Activated CD4-positive, alpha-beta T cell treated with anti-CD3 and anti-CD28 coated beads for 36 hours (primary cell): ENCODE measurements at places on chromosomes 16 and 17. TPM values are rescaled to one million over a fixed set of nuclear protein-coding genes. Genes with fewer than 3 reads are reported as not detected.

GRCh38 chr16:49939495-49939894 is 83.6 kb upstream of the ZNF423 start:
- no peak for DNase-seq

DNA sequence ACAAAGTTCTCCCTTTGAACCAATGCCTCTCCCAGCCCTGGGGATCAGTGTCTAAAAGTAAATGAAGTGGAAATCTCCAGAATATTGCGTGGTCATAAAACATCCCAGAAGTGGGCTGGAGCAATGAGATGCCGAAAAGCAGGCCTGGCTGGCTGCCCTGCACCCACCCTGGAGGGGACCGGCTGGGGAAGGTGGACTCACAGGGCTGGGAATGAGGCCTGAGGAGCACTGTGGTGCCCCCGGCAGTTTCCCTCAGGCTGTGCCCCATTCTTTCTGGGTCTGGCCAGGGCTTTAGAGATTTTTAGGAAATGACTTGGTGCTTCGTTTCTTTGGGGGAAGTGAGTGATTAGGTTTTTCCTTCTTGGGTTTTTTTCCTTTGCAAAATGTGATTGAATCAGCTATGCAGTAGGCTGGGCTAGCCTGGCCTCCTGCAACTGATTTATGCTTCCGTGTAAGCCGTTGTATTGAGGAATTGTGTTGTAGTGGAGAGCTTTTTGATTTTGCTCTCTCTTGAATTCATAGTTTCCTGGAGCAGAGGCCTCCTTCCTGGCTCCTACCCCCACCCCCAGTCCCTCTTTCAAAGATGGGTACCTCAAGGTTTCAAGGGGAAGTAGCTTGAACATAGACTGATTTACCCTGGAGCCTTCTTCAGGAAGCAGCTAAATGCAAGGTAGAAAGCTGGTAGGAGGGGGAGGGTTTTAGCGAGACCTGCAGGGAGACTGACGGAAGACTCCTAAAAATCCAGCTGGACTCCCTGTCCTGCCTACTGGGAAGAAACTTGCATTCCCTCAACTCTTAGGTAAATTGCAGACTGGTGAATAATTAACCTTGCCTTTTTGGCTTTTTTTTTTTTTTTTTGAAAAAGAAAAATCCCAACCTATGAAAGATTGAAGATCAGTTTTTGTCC is 170.2 kb downstream of the RAB11FIP4 start:
- no peak for DNase-seq

DNA sequence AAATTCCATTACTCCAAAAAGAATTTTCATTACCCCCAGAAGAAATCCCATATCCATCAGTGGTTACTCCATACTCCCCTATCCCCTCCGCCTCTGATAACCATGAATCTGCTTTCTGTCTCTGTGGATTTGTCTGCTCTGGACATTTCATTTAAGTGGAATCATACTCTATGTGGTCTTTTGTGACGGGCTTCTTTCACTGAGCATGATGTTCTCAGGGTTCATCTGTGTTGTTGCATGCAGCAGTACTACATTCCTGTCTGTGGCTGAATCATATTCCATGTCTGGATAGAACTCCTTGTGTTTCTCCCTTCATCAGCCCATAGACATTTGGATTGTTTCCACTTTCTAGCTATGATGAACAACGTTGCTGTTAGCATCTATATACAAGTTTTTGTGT is 59.5 kb upstream of the IRX3 start:
- no peak for DNase-seq

Gene NKD1
- 1.8 TPM for total RNA-seq

Gene FASN
- total RNA-seq = 239 TPM

GRCh38 chr16:73083271-73083670 is 35.3 kb upstream of the ZFHX3 start:
- no peak for DNase-seq

- DNase-seq = no peak
Observed at GRCh38 chr16:85330694-85331188, 218.5 kb upstream of the CIBAR2 start.

GRCh38 chr17:27663936-27664605 is 33.1 kb downstream of the LGALS9 start:
- DNase-seq = no peak

- DNase-seq = no peak
Observed at GRCh38 chr17:38766341-38766740, 13.8 kb downstream of the PSMB3 start.

GRCh38 chr17:21141331-21141730 is 14.6 kb downstream of the DHRS7B start:
- no peak for DNase-seq

DNA sequence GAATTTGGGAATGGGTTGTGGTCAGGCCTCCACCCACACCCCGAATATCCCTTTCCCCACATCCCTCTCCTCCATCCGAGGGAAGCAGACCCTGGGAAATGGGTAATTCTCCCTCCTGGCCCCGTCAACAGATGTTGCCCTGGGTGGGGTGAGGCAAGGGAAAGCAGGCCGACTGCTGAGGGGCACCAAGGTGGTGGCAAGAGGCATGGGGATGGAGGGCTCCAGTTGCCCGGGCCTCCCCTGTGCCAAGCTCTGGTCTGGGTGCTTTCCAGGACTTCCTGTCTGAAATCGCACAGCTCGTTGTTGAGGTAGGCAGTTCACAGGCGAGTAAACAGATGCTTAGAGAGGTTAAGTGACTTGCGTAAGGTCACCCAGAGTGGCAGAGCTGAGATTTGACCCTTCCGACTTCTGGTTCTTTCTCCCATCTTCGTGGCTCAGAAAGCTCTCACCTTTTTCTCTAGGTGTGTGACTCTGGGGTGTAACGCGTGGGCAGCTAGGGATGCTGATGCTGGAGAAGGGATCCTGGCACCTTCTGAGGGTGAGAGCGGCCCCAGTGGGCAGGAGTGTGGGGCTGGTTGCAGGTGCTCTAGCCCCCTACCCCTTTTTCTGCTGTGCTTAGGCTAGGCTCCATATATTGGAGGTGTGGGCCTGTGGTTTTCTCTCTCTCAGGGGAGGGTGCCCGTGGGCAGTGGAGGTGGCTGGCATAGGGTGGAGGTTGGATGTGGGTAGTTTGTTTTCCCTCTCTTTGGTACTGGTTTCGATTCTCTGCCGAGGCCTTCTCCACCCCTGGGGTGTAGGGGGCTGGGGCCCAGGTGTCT is 17.2 kb downstream of the RARA start:
- DNase-seq = peak; percentile 76

- DNase-seq = no peak
Observed at GRCh38 chr16:17063201-17064139, 407.3 kb downstream of the XYLT1 start.

GRCh38 chr17:73733517-73733916 is 89.3 kb upstream of the SDK2 start:
- no peak for DNase-seq

- DNase-seq = no peak
Observed at GRCh38 chr16:19582050-19582831, 26.7 kb downstream of the VPS35L start.

DNA sequence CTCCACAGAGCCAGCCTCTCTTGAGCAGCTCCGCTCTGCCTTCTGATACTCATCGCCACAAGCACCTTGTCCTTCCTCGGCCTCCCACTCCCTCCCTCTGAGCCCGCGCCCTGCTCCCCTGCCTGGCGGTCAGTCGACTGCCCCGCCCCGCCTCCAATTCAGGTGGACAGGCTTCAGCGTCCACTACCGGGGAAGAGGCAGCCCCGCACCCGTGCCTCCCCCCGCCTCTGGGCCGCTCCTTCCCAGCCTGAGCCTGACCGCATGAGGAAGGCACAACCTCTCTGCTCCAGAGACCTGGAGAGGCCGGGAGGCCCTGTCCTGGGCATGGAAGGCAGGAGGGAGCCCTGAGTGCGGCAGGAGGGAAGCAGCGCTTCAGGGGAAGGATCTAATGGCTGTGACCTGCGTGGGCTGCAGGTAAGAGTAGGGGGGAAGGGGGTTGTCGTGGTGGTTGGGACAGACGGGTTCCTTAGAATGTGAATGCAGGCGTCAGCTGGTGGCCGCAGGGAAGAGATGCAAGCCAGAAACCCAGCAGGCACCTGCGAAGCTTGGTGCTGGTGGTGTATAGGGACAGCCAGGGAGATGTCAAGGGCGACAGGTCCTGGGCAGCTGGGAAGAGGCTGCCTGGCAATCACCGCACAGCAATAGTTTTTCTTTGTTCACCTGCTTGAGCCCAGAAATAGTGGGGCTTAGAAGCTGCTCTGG is 3.0 kb upstream of the SLC6A4 start:
- no peak for DNase-seq

Gene CBX2
- total RNA-seq = 4.3 TPM

DNA sequence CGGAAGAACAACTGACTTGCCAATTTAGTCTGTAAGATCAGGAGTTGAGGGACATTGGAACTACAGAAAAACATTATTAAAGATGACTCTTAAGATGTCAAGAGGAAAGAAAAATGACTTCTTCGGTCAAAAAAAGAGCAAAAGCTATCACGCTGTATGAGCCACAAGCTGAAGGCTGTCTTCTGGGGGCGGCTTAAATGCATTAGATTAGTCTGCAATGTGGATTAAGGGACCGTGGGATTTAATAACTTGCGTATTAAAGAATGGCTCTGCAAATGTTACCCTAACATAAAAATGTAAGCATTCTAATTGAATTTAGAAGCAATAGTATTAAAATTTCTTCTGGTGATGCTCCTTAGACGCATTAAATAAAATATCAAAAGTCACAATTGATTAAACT is 108.6 kb downstream of the PITPNC1 start:
- no peak for DNase-seq

DNA sequence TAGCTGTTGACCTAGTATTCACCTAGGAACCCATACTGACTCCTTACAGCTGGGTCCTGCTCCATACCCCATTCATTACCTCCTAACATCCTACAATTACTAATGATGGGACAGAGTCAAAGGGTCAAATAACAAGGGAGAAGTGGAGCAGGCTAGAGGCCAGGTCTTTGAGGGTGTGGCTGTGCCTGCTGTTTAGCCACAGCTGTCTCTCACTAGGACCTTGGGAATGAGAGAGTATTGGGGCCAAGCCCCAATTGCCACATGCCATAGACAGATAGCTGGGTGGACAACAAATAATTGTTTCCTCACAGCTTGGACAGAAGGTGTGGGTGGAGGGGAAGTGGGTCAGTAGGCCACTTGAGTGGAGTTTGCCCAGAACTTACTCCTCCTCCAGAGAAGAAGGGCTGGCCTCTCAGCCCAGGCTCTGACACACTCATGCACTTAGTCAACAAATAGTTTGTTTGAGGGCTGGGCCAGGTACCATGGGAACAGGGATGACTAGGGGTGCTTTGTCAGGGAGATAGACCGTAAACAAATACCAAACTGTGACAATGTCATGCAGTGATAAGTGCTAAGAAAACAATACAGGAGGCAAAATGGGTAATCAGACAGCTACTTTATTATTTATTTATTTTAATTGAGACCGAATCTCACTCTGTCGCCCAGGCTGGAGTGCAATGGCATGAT is 10.2 kb upstream of the CENPT start:
- peak; percentile 55 for DNase-seq

DNA sequence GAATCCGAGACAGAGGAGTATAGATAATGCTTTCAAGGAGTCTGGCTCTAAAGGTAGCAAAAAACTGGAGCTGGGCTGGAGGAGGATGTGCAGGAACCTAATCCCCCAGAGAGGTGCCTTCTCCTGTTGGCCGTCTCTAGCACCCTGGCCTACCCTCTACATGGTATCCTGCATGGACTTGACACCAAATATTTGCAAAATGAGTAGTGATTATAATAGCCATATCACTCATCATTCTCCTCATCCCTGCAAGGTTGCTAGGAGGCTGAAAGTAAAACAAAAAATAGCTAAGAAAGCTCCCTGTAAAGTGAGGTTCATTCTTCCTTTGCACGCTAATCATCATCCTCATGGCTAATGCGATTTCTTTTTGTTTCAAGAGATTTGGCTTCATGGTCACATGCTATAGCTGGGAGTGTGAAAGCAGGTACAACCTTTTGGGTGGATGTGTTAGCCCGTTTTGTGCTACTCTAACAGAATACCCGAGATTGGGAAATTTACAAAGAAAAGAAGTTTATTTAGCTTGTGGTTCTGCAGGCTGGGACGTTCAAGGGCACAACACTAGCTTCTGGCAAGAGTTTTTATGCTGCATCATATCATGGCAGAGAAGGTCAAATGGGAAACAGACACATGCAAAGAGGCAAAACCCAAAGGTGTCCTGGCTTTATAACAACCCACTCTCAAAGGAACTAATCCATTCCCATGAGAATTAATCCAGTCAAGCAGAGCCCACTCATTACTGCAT is 27.1 kb upstream of the CIITA start:
- no peak for DNase-seq

DNA sequence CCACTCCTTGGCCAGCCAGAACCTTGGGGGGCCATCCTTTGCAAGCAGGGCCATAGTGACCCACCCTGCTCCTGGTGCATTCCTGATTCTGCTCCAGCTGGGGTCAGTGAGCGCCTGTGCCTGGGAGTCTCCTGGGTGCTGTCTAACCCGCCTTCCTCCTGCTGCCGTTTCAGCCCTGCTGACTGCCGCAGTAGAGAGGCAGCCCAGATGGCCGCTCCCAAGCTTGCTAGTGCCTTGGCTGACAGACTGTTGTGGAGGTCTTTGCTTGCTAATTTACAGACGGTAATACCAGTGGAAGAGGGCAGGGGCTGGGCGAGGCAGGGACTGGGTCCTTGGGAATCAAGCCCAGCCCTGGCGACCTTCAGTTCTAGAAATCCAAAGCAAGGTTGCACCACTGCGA is 99.6 kb downstream of the SOCS1 start:
- no peak for DNase-seq

Gene ZFPM1
- 12.6 TPM for total RNA-seq

Gene CEP20
- total RNA-seq = 51.0 TPM

GRCh38 chr17:73234736-73235135 is 26.9 kb downstream of the CPSF4L start:
- DNase-seq = no peak

GRCh38 chr17:58760248-58760647 is 4.6 kb downstream of the PPM1E start:
- no peak for DNase-seq

Gene KREMEN2
- total RNA-seq = not detected

GRCh38 chr16:30665155-30665829 is 7.1 kb downstream of the FBRS start:
- DNase-seq = no peak

GRCh38 chr16:31410082-31410481 is 16.9 kb downstream of the ITGAD start:
- no peak for DNase-seq

DNA sequence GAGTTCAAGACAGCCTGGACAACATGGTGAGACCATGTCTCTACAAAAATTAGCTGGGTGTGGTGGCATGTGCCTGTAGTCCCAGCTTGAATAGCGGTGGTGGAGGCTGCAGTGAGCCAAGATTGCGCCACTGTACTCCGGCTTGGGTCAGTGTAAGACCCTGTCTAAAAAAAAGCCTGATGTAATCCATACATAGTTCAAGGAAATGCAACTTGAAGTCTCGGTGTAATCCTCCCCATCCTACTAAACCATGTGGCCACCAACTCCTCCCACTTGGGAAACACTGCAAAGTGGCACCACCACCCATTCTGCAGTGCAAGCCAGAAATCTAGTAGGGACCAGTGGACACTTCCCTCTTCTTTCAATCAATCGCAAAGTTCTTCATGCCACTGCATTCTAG is 5.4 kb upstream of the KPNB1 start:
- no peak for DNase-seq

DNA sequence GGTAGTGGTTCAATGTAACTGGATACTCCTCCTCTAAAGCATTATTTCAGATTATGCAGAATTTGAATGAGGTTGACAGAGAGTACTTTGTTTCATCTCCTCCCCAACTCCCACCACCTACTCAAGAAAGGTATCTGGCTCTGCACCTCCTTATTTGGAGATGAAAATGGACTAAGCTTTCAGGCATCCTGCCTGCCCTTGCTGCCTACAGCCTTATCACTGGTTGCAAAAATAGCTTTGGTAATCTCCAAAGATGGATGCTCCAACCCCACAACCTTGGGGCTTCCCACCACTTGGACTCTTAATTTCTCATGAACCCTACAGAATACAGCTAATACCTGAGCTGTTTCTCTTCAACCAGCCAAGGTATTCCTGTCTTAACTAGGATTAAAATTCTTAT is 45.3 kb upstream of the CORO6 start:
- DNase-seq = no peak
